ENCODE measurements at places on chromosomes 2 and 18. TPM values are rescaled to one million over a fixed set of nuclear protein-coding genes. Genes with fewer than 3 reads are reported as not detected.

- H3K36me3 ChIP-seq = no peaks in the 10 kb centered on the region
- DNase-seq = no peak
- H3K27me3 ChIP-seq = no peaks in the 10 kb centered on the region
- H3K4me1 ChIP-seq = no peaks in the 10 kb centered on the region
- H3K4me3 ChIP-seq = no peak overlapping the region
These were observed 90.3 kb upstream of the ST3GAL5 start for GRCh38 chr2:85978883-85979780.

- H3K36me3 ChIP-seq = peaks cover 10% of the 10 kb centered on the region
- no peaks in the 10 kb centered on the region for H3K27me3 ChIP-seq
- H3K4me3 ChIP-seq = no peak overlapping the region
- H3K4me1 ChIP-seq = peaks cover 27% of the 10 kb centered on the region
These were observed 22.5 kb upstream of the CDKL4 start for GRCh38 chr2:39266139-39266805.

- H3K27ac ChIP-seq = no peak overlapping the region
- H3K36me3 ChIP-seq = peaks cover under 1% of the 10 kb centered on the region
- no peak overlapping the region for H3K4me3 ChIP-seq
These were observed 16.2 kb downstream of the C2orf76 start for GRCh38 chr2:119350311-119350998.

DNA sequence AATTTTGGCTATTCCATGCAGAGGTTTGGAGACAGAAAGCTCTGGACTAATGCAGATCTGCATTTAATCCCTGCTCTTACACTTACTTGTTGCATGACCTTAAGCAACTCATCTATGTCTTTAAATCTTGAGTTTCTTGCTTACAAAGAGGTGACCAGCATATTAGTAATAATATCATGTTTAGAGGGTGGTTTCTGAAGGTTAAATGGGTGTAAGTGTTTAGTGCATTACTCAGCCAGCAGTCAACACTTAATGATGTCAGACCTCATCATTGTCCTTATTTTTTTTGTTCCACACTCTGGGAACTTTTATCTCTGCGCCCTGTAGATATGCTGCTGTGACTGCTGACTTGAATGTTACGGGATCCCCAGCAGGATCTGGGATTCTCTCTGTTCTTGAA, 1.7 kb downstream of the IL1RL1 start:
- no peaks in the 10 kb centered on the region for H3K4me1 ChIP-seq
- H3K36me3 ChIP-seq = no peaks in the 10 kb centered on the region
- peaks cover 6% of the 10 kb centered on the region for H3K27me3 ChIP-seq
- no peak overlapping the region for H3K4me3 ChIP-seq

GRCh38 chr2:108383146-108383830, 5.5 kb downstream of the SULT1C4 start:
- peaks cover 5% of the 10 kb centered on the region for H3K4me1 ChIP-seq
- no peak for DNase-seq
- no peak overlapping the region for H3K27ac ChIP-seq
- peaks cover 5% of the 10 kb centered on the region for H3K27me3 ChIP-seq
- H3K4me3 ChIP-seq = no peak overlapping the region

DNA sequence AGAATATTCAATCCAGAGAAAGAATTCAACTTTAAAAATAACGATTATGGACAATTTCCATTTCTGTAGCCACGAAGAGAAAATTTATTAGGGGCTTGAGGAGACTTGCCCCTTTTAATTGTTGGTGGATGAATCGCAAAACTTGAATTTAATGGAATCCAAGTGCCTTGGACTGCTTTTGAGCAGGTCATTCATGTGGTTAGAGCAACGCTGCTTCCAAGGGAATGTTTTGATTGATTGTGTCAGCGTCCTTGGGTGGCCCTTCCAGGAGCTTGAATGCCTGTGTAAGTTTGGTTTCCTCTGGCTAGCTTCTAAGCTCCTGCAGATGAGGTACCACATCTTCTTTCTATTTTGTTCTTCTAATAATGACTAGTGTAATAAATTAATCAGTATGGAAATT, 213.4 kb downstream of the LTBP1 start:
- H3K4me3 ChIP-seq = no peak overlapping the region
- peaks cover 3% of the 10 kb centered on the region for H3K27me3 ChIP-seq
- H3K4me1 ChIP-seq = no peaks in the 10 kb centered on the region
- DNase-seq = no peak
- H3K36me3 ChIP-seq = no peaks in the 10 kb centered on the region

GRCh38 chr18:519019-519879, 18.7 kb upstream of the COLEC12 start:
- H3K36me3 ChIP-seq = no peaks in the 10 kb centered on the region
- DNase-seq = no peak
- peaks cover 8% of the 10 kb centered on the region for H3K27me3 ChIP-seq
- H3K27ac ChIP-seq = no peak overlapping the region

DNA sequence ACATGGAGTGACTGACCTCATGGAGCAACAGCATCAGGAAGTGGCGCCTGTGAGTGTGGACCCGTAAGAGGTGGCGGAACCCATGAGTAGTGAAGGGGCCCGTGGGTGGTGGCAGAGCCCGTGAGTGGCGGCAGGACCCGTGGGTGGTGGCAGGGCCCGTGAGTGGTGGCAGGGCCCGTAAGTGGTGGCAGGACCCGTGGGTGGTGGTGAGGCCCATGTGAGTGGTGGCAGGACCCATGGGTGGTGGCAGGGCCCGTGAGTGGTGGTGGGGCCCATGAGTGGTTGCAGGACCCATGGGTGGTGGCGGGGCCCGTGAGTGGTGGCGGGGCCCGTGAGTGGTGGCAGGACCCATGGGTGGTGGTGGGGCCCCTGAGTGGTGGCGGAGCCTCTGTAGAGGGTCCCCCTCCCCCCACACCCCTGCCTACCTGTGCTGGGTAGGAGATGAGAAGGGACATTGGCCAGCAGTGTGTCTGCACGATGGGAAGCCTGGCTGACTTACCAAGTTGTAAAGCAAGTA, 407.7 kb upstream of the SALL3 start:
- H3K27ac ChIP-seq = no peak overlapping the region
- DNase-seq = no peak
- H3K36me3 ChIP-seq = no peaks in the 10 kb centered on the region
- no peaks in the 10 kb centered on the region for H3K4me1 ChIP-seq
- no peaks in the 10 kb centered on the region for H3K27me3 ChIP-seq

DNA sequence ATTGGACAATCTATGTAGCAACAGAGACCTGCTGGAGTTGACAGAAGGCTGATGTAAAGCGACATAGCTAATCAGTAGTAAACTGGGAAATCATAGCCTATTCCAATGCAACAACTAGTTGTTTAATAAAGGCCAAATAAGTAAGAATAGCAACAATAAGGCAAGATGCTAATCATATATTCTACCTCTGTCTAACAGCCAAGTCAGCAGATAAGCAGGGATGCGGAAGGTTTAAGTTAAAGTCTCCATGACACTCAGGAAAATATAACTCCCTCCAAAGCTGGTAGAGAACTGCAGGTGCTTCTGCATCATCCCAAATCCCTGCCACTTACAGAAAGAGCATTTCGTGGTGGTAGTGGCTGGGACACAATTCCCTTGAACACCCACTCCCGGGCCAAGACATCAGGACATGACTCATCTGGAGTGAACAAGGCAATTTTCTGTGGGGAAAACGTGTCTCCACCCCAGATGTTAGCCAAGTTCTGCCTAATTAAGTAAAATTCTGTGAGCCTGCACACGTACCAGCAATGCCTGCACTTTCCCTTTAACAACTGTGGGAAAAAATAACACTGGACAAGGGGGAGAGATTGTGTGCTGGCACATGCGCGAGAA, 413.6 kb upstream of the ID2 start:
- no peaks in the 10 kb centered on the region for H3K27me3 ChIP-seq
- no peak for DNase-seq
- H3K4me3 ChIP-seq = no peak overlapping the region

GRCh38 chr18:34758378-34758948, 48.4 kb downstream of the DTNA start:
- H3K4me3 ChIP-seq = no peak overlapping the region
- no peaks in the 10 kb centered on the region for H3K36me3 ChIP-seq
- no peaks in the 10 kb centered on the region for H3K4me1 ChIP-seq
- peaks cover 15% of the 10 kb centered on the region for H3K27me3 ChIP-seq

- H3K27ac ChIP-seq = no peak overlapping the region
- DNase-seq = no peak
- no peaks in the 10 kb centered on the region for H3K4me1 ChIP-seq
These were observed 267.1 kb downstream of the RAD51AP2 start for GRCh38 chr2:17251171-17251570.

DNA sequence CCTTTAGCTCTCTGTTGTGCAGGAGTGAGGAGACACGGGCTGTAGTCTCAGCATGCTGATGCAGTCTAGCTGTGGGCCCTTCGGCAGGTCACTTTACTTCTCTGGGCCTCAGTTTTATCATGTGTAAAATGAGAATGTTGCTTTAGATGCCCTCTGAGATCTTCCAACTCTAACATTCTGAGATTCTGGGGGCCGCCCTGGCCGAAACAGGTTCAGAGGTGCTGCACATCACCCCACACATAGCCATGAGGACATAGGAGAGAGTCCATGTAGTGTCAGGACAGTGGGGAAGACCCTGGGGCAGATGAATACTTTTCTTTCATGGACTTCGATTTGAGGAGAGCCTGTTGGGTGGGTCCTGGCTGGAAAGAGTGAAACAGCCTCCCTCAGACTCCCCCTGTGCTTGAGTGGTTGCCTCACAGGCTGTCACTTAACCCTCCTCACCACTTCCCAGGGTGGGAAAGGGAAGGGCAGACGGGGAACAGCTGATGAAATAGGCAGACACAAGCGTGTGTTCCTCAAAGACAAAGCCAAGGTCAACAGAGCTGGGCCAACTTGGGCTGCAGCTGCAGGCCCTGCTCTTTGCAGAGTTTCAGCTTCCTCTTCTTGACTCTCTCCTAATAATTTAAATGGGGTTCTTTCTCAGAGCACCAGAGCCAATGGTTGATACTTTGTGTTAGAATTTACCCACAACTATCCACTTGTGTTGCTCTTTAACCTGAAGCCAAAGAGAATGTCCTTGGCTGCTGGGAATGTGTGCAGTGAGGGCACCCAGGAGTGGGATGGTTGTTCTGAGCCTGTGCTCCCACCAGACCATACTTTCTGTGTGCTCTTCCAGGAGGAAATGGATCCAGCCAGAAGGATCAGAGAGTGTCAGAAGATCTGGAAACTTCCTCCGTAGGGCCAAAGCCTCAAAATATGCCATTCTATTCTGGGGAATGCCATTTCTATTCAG, 14.7 kb upstream of the MRPL33 start:
- H3K27me3 ChIP-seq = peaks cover 16% of the 10 kb centered on the region
- no peaks in the 10 kb centered on the region for H3K4me1 ChIP-seq
- no peaks in the 10 kb centered on the region for H3K36me3 ChIP-seq
- no peak for DNase-seq
- no peak overlapping the region for H3K27ac ChIP-seq
- no peak overlapping the region for H3K4me3 ChIP-seq

GRCh38 chr18:11274144-11274794, 124.9 kb upstream of the PIEZO2 start:
- H3K4me3 ChIP-seq = no peak overlapping the region
- no peak for DNase-seq

DNA sequence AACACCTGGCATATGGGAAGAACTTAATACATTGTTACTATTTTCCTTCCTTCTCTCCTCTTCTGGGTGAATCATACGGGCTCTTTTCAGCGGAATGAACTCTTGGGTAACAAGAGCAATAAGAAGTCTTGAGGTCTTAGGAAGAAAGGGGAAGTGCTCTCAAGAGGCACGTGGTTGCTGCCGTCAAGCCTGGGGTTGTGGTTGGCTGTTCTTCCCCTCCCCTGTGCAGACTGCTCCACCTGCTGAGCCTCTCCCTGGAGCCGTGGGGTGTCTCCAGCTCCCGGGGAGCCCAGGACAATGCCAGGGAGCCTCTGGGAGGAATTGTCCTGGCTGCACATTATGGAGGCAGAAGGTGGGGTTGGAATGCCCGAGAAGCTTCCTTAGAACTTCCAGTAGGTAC, 19.4 kb downstream of the TOGARAM2 start:
- no peak for DNase-seq
- no peaks in the 10 kb centered on the region for H3K36me3 ChIP-seq
- peaks cover 10% of the 10 kb centered on the region for H3K4me1 ChIP-seq

- H3K4me1 ChIP-seq = no peaks in the 10 kb centered on the region
- H3K36me3 ChIP-seq = no peaks in the 10 kb centered on the region
- H3K27me3 ChIP-seq = no peaks in the 10 kb centered on the region
- H3K27ac ChIP-seq = no peak overlapping the region
- H3K4me3 ChIP-seq = no peak overlapping the region
- no peak for DNase-seq
These were observed 742.4 kb downstream of the DCDC2C start for GRCh38 chr2:4445821-4446220.

DNA sequence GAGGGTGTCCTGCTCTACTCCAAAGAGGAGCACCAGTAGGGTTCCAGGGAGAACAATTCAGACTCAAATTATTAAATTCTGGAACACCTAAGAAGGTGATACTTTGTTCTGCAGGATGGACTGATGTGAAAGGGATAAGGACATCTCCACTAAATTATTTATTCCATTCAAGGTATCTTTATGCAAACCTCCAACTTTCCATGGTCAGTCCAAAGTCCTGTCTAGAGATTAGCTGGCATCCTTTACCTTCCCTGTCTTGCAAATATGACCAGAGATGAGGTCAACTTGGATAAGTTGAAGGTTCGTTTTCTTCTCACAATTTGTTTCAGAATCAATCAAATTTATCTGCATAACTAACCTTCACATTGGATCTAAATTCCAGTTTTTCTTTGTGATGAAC, 8.7 kb upstream of the ZBTB14 start:
- H3K27ac ChIP-seq = no peak overlapping the region
- no peaks in the 10 kb centered on the region for H3K36me3 ChIP-seq
- no peak overlapping the region for H3K4me3 ChIP-seq
- DNase-seq = no peak

- H3K36me3 ChIP-seq = peaks cover 11% of the 10 kb centered on the region
- H3K4me3 ChIP-seq = no peak overlapping the region
- H3K27ac ChIP-seq = no peak overlapping the region
- no peaks in the 10 kb centered on the region for H3K4me1 ChIP-seq
- no peaks in the 10 kb centered on the region for H3K27me3 ChIP-seq
These were observed 192.5 kb upstream of the FOSL2 start for GRCh38 chr2:28199995-28200679.

GRCh38 chr2:73818296-73818695, 10.5 kb upstream of the STAMBP start:
- H3K36me3 ChIP-seq = no peaks in the 10 kb centered on the region
- no peak for DNase-seq
- no peak overlapping the region for H3K4me3 ChIP-seq
- H3K27ac ChIP-seq = no peak overlapping the region
- peaks cover 12% of the 10 kb centered on the region for H3K27me3 ChIP-seq

DNA sequence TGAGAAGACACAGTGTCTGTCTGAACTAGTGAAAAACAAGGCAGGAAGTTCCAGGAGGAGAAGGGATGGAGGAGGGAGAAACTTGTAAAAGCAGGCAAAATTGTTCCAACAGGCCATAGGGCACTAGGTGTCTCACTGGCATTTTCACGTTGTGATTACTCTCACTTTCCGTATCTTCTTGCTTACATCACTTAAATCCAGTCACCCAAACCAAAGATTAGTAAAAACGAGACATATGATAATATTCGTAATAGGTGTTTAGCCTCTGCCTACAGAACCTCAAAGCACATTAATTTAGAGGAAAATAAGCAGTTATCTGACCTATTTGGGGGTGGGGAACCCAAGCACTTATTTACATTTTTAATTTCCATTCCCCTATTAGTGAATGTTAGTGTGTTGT, 78.3 kb downstream of the POU3F3 start:
- no peak for DNase-seq
- H3K27ac ChIP-seq = no peak overlapping the region
- H3K36me3 ChIP-seq = no peaks in the 10 kb centered on the region
- peaks cover 8% of the 10 kb centered on the region for H3K27me3 ChIP-seq

Gene SERPINB13
- total RNA-seq = not detected

Gene SCN3A
- 0.06 TPM for total RNA-seq

Gene LYPD1
- total RNA-seq = not detected

Gene FLACC1
- total RNA-seq = 1.3 TPM

Gene FAP
- total RNA-seq = not detected

Gene CCL20
- 3.1 TPM for total RNA-seq

Gene NEU4
- total RNA-seq = 0.40 TPM

Data from activated naive CD8-positive, alpha-beta T cell treated with anti-CD3 and anti-CD28 coated beads for 36 hours (primary cell).